ENCODE measurements at places on chromosomes 11 and 22.

DNA sequence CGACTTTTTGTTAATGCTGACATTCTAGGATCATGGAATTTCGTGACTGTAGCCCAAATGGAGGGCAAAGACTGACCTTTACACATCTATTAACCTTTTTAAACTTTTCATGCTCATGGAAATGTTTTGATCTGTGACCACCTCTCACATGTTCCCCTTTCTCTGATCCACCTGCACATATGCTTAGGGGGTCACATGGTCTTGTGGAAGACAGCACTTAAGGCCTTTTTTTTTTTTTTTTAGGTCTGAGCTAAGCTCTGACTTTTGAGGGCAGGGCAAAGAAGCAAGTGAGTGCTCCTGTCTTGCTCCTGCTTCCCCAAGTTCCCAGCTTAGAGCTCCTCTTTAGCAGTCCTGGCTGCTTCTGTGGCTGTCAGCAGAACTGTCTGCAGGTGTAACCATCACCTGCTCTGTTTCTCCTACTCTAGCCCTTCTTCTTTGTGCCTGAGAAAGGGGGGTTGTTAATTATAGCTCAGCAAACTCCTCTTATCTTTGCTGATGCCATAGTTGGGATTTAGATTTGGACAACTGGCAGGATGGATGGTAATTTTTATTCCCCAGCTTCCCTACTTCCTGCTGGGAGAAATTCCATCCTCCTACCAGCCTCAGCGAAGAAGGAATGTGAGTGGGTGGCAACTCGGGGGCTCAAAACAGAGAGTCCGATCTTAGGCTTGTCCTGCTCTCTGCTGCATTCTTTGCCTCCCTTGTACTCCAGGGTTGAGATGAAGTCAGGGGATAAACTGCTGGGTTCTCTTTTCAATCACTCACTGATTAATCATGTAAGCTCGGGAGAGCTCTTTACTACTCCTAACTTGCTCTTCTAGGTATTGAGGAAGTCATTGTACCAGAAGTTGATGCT lies 64.4 kb downstream of the GRAMD1B start:
- no peak for DNase-seq

- no peak for DNase-seq
These were observed 103.9 kb downstream of the DBX1 start for GRCh38 chr11:20056109-20056949.

DNA sequence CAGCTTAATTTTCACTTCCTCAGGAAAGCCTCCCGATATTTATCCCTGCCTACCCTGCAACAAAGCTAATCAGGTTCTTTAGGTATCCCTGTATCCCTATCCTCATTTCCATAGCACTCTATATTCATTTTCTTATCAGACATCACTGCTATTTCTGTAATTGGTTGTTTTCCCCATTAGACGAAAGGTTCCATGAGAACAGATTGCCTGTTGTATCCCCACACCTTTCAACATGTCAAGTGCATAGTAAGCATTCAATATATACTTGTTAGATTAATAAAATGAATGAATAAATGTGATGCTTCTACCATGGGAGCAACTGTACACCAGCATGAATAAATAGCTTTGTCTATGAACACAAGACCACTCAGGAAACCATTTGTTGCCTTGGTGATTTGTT lies 499.8 kb downstream of the DLG2 start:
- no peak for DNase-seq

DNA sequence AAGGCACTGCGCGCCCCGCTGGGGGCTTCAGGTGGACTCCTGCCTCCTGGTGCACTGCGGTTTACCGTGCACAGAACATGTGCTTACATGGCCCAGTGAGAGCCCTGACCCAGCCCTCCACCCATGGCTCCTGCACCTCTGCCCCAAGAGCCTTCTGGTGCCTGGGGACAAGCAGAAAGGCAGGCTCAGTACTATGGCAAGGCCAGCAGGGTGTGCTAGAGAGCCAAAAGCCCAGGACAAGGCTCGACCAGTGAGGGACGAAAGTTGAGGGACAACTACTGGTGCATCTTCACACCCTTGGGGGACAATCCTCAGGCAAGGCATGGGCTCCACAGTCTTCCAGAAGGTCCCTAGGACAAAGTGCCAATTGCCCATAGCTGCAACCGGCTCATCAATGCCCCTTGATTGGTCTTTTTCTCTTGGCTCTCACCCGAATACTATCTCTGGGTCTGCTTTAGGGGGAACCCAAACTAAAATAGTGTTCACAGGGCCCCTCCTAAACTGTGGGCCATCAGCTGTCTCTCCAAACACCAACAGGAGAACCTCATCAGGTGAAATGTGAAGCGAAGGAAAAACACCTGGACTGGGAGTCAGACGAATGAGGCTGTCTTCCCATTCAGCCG lies 13.5 kb downstream of the PGA5 start:
- DNase-seq = peak; percentile 57

- no peak for DNase-seq
These were observed 83.6 kb upstream of the HMGXB4 start for GRCh38 chr22:35173655-35174054.

- DNase-seq = no peak
These were observed 351.3 kb downstream of the JRKL start for GRCh38 chr11:96741068-96741467.

DNA sequence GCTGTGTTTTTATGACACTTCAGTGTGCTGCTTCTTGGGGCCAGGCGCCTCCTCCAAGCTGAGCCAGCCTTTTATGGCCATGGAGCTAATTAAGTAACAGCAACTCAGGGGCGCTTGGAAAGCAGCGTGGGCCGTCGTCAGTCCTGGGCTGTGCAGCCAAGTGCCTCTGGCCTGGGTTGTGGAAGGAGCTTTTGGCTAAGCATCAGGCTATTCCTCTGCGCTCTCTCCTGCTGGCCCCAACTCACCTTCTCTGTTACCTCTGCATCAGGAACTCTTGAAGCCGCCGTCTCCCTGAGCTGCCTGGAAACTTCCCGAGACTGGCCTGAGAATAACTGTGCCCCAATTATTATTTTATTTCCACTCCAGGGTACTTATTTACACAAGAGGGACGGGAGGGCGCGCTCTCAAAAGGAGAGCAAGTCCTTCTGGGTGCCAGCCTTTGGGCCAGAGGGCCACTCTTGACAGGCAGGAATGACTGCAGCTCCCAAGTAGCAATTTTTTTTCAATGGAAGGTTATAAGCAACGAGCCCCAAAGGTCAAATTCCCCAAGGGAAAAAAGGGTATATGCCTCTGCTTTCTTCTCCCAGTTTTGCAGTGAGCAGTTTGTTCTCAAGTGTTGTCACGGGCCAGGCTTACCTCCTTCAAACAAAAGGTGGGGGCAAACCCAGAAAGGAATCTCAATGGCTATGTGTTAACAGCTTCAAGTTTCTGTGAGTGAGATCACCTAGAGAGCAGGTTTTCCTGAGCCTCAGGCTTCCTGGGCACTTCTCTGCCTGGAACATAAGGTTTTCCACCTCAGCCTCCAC lies 38.5 kb upstream of the NAV2 start:
- DNase-seq = no peak

GRCh38 chr11:120778685-120779490 lies 245.0 kb upstream of the TBCEL start:
- no peak for DNase-seq

DNA sequence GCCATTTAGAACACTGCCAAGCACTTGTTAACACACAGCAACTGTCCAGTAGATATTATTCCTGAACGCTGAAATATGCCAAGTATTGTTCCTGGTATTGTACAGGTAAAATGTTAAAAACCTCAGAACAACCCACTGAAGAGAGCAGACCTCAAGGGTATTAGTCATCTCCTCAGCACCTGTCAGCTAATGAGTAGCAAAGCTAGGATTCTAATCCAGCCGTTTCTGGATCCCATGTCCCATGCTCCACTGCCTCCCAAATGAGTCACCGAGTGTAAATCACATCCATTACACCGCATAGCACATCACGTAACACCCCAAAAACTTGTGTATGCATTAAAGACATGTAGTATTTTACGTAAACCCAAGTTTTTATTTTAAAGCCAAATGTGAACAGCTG lies 705.4 kb upstream of the TENM4 start:
- DNase-seq = no peak

- no peak for DNase-seq
These were observed 10.2 kb downstream of the GLB1L2 start for GRCh38 chr11:134341805-134342571.

GRCh38 chr11:101442171-101442570 lies 141.6 kb downstream of the TRPC6 start:
- no peak for DNase-seq

DNA sequence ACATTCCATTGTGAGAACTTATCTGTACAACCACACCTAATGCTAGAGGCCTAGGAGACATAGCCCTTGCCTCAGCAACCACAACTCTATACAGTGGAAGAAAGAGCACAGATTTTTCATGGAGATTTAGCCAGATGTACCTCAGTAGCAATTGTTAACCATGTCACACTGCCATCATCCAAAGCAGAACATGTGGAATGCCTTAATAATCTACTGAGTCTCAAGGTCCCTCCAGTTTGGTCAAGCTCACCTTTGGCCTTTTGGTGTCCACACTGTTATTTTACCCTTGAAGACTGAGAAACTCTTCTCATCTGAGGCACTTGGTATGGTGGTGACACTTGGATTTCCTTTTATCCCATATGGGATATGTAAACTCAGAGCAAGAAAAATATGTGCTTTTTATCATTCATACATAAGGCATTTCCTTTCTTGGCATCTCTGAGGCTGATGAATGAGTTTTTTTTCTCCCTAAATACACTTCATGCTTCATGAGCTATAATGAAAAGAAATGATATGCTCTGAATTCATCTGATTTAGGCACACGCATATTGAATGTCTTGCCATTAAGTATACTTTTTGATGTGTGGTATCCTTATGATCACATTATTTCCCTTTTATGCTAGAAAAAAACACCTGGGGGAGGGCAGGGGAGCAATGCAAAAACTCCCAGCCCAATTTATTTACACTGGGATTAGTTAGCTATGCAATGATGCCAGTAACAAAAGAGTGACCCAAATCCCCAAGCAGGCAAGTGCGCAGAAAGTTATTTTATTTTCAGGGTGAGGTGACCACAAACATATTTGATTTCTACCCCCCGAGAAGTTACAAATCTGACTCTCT lies 63.3 kb upstream of the ME3 start:
- DNase-seq = no peak

GRCh38 chr22:38837414-38837928 lies 6.4 kb downstream of the NPTXR start:
- no peak for DNase-seq

GRCh38 chr11:72584939-72585597 lies 89.2 kb downstream of the PDE2A start:
- no peak for DNase-seq
